NCI-H1436 (cell line): ENCODE measurements at places on chromosomes 3 and 15.

DNA sequence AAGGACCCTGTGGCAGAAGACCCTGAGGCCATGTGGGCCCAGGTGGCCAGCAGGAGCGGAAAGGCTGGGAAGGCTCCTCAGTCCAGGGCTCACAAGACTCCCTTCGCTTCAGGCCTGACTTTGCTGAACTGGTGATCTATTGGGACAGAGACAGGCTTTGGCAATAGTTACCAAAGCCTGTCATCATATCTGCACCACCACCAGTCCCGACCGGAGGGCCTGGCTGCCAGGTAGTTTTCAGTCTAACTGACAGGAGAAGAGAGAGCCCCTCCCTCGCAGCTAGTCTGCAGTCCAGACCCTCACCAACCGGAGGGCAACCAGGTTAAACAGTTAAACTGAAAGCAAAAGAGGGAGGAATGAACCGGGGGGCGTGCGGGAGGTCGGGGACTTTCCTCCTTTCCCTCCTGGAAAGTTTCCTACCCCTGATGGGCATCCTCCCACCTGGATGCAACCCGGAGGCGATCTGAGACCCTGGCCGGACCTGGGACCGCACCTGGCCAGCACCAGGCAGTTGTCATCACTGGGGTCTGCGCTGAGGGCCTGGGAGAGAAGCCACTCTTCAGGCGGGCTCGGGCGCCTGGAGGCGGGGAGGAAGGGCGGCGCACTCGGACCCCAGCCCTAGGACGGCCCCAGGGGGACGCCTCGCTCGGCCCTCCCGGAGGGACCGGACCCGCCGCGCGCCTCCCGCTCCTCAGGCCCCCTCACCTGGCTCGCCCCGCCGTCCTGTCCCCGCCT is 435 bp downstream of the RAB27A start:
- no peak for DNase-seq

- no peak for DNase-seq
Measured at GRCh38 chr3:155402656-155403055, 109.2 kb upstream of the STRIT1 start.

DNA sequence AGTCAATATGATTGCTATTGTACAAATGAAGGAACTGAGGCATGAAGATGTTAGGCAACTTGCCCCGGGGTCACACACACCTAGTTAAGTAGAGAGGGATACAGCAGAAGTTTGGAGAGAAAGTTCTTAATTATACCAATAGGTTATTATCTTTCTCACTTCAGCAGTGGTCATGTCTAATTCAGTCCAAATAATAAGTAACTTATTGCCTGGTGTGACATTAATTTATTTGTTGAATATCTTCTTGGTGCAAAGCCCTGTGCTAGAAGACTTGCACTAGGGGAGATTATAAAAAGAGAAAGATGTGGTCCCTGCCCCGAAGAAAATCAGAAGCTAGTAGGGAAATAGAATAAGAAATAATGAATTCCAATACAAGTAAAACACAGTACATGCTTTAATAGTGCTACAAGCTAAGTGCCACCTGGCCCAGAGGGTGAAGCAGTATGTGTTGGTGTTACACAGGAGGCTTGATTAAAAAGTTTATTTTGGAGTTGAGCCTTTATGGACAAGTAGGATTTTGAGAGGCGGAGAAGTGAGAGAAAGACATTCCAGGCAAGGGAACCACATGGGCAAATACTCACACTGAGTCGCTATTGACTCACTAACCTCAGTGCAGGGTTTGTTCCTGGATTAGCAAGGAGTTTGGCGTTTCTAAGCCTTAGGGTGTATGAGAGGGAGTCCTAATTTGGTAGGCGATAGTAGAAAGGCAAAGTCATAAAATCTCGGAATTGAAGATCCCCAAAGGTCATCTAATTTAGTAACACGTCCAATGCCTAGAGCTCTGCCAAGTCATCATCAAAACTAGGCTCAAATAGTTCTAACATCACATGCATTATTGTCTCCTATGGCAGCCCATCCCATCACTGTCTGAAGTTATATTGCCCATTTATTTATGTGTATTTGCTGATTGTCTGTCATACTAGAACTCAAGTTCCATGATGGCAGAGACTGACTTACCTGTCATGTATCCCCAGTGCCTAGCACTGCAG is 19.2 kb upstream of the GSK3B start:
- no peak for DNase-seq

DNA sequence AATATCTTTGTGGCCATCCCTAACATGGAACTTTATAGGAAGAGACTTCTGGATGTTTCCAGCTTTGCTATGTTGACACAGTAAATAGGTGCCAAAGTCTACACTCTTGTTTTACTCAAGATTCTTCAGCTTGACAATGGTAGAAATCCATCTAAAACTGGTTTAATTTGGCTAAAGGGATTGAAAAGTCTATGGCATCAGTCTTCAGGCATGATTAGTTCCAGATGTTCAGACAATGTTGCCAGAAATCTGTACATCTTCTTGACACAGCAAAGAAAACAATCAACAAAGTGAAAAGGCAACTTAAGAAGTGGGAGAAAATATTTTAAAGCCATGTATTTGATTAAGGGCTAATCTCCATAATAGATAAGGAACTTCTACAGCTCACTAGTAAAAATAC is 130.5 kb downstream of the LRRC3B start:
- DNase-seq, result no peak

GRCh38 chr3:141998669-141999290 is 122.3 kb downstream of the ATP1B3 start:
- DNase-seq, result no peak

GRCh38 chr3:149553781-149554451 is 79.4 kb downstream of the TM4SF4 start:
- no peak for DNase-seq

DNA sequence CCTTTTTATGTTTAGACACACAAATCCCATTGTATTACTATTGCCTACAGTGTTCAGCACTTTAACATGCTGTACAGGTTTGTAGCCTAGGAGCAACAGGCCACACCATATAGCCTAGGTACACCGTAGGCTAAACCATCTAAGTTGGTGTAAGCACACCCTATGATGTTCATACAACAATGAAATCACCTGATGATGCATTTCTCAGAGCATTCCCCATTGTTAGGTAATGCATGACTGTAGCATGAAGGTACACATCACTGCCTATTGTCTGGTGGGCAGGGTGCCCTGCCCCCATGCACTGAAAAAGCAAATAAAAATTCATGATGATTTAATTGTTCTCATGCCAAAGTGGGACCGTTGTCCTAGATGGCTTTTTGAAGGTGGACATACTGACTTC is 183.6 kb downstream of the AGBL1 start:
- no peak for DNase-seq
